Psoas muscle (tissue), 8 donors: ENCODE measurements at places on chromosomes 16 and 17. TPM values are rescaled to one million over a fixed set of nuclear protein-coding genes. Genes with fewer than 3 reads are reported as not detected.

KCNH4 gene
- polyA plus RNA-seq: 0.01 TPM

RAB37 gene
- 0.69 TPM for polyA plus RNA-seq

TSPOAP1 gene
- 1.2 TPM for polyA plus RNA-seq

MAP2K6 gene
- polyA plus RNA-seq: 6.4 TPM

NPIPB6 gene
- polyA plus RNA-seq: 0.68 TPM

PLD6 gene
- 2.5 TPM for polyA plus RNA-seq

NPIPA5 gene
- 22.1 TPM for polyA plus RNA-seq

CCL5 gene
- 0.38 TPM for polyA plus RNA-seq

DRC7 gene
- polyA plus RNA-seq: not detected

MAF gene
- polyA plus RNA-seq: 21.9 TPM

CACNG1 gene
- 132 TPM for polyA plus RNA-seq
